ENCODE measurements at places on chromosomes 6 and 20. TPM values are rescaled to one million over a fixed set of nuclear protein-coding genes. Genes with fewer than 3 reads are reported as not detected.

The FOXQ1 gene
- 2.0 TPM for total RNA-seq

The CD93 gene
- under 0.01 TPM for total RNA-seq

The ZSCAN31 gene
- 5.9 TPM for total RNA-seq

The NDUFAF5 gene
- total RNA-seq = 12.7 TPM

The XKR7 gene
- not detected for total RNA-seq

The MPIG6B gene
- not detected for total RNA-seq

The GABRR1 gene
- total RNA-seq = not detected

The ME1 gene
- 22.1 TPM for total RNA-seq

The TMEM151B gene
- total RNA-seq = under 0.01 TPM

The CPNE5 gene
- total RNA-seq = 0.26 TPM

The OR2J3 gene
- total RNA-seq = not detected

DNA sequence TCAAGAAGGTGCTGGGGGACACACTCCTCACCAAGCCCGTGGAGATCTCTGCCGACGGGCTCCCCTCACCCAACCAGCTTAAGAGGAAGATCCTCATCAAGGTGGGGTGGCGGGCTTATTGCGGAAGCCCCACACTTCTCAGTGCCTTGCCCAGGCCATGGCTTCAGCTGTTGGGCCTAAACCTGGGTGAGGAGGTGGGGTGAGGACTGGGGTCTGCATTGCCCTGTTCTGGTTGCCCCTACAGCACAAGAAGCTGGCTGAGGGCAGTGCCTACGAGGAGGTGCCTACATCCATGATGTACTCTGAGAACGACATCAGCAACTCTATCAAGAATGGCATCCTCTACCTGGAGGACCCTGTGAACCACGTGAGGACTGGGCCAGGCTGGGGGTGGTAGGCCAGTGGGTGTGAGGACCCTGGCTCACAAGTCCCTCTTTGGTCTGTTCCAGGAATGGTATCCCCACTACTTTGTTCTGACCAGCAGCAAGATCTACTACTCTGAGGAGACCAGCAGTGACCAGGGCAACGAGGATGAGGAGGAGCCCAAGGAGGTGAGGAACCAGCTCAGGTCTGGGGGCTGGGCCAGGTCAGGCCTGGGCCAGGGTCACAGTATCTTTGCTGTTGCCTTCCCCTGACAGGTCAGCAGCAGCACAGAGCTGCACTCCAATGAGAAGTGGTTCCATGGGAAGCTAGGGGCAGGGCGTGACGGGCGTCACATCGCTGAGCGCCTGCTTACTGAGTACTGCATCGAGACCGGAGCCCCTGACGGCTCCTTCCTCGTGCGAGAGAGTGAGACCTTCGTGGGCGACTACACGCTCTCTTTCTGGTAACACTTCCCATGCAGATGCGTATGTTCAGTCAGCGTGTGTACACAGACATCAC lies 27.9 kb downstream of the PLCG1 start:
- no peak for DNase-seq
- no peaks in the 10 kb centered on the region for H3K27me3 ChIP-seq
- no peak overlapping the region for H3K27ac ChIP-seq
- H3K4me3 ChIP-seq = no peak overlapping the region
- no peaks in the 10 kb centered on the region for H3K4me1 ChIP-seq

DNA sequence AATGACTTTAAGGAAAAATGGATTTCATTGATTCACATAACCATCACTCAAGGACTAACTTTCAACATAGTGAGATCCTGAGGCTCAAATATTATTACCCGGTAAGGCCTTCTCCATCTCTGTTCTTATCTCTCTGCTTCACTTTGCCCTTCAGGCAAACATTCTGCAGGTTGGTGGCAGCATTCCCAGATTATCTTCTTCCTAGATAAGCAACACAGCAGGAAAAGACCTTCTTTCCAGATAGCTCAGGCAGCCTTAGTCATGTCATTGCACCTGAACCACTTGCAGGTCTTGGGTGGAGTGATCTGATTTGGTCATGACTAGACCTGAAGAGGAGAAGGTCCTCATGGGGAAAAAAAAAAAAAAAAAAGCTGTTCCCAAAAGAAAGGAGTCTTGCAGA lies 5.3 kb upstream of the HIVEP2 start:
- no peaks in the 10 kb centered on the region for H3K4me1 ChIP-seq
- no peaks in the 10 kb centered on the region for H3K36me3 ChIP-seq
- no peak overlapping the region for H3K27ac ChIP-seq
- DNase-seq = no peak

DNA sequence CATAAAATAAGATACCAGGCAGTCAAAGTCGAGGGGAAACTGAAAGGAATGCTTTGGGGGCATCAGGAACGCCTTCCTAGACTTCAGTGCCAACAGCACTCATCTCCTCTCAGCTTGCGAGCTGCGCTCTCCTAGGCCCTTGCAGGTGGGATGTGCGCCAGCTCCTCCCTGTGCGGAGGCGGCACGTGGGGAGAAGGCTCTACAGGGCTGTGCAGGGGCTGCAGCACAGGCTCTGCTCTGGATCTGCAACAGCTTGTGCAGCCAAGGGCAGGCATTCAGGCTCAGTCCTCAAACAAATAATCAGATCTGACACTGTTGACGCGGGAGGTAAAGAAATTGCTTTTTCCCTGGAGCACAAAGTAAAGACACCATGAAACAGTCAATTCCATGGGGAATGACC lies 144.8 kb downstream of the TTLL2 start:
- no peak for DNase-seq
- H3K4me3 ChIP-seq = no peak overlapping the region
- H3K4me1 ChIP-seq = no peaks in the 10 kb centered on the region
- H3K36me3 ChIP-seq = no peaks in the 10 kb centered on the region
- no peaks in the 10 kb centered on the region for H3K27me3 ChIP-seq

- no peaks in the 10 kb centered on the region for H3K27me3 ChIP-seq
- H3K4me3 ChIP-seq = no peak overlapping the region
- peaks cover 3% of the 10 kb centered on the region for H3K4me1 ChIP-seq
- DNase-seq = no peak
- no peaks in the 10 kb centered on the region for H3K36me3 ChIP-seq
- no peak overlapping the region for H3K27ac ChIP-seq
Measured at GRCh38 chr6:154361476-154361875, 4.9 kb upstream of the IPCEF1 start.

- DNase-seq = no peak
- H3K27ac ChIP-seq = no peak overlapping the region
- H3K36me3 ChIP-seq = no peaks in the 10 kb centered on the region
- peaks cover 2% of the 10 kb centered on the region for H3K4me1 ChIP-seq
- no peak overlapping the region for H3K4me3 ChIP-seq
Measured at GRCh38 chr6:35629876-35630378, 58.8 kb downstream of the FKBP5 start.

DNA sequence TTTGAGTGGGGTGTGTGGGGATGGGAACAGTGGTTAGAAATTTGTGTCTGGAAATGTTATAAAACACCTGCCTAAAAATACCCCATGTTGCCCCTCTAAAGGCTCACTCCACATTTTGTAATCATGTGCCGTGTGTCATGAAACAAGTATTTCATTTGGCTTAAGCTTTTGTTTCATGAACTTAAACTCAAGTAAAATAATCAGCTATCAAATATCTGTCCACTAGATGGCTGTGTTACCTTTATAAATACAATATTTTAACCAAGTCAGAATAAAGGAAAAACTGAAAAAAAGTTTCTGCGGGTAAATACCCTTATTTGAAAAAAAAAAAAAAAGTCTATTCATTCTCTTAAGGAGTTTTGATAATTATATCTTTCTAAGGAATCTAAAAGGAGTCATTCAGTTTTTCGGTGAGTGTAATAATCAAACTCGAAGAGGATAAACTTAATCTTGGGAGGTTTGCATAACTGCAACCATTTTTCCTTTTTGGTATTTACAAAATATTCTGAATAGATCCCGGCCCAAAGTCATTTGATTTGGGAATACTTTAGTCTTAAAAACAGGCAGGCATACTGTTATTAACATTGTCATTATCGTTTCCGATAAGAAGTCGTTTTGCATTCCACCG lies 29.9 kb upstream of the MTRF1L start:
- no peak overlapping the region for H3K27ac ChIP-seq
- peak; percentile 90 for DNase-seq
- no peaks in the 10 kb centered on the region for H3K36me3 ChIP-seq

GRCh38 chr6:130993292-130993765 lies 69.7 kb downstream of the EPB41L2 start:
- DNase-seq = no peak
- no peaks in the 10 kb centered on the region for H3K36me3 ChIP-seq
- H3K4me3 ChIP-seq = no peak overlapping the region
- H3K4me1 ChIP-seq = peaks cover 11% of the 10 kb centered on the region
- H3K27me3 ChIP-seq = no peaks in the 10 kb centered on the region
- no peak overlapping the region for H3K27ac ChIP-seq

GRCh38 chr6:84172574-84172973 lies 54.9 kb downstream of the CEP162 start:
- H3K27ac ChIP-seq = no peak overlapping the region
- no peak for DNase-seq
- no peak overlapping the region for H3K4me3 ChIP-seq
- H3K36me3 ChIP-seq = no peaks in the 10 kb centered on the region
- H3K4me1 ChIP-seq = no peaks in the 10 kb centered on the region

GRCh38 chr6:169417101-169417500 lies 163.5 kb upstream of the THBS2 start:
- DNase-seq = no peak
- H3K36me3 ChIP-seq = no peaks in the 10 kb centered on the region
- no peaks in the 10 kb centered on the region for H3K27me3 ChIP-seq
- H3K4me1 ChIP-seq = no peaks in the 10 kb centered on the region

- H3K36me3 ChIP-seq = no peaks in the 10 kb centered on the region
- H3K27ac ChIP-seq = no peak overlapping the region
- peaks cover 3% of the 10 kb centered on the region for H3K4me1 ChIP-seq
- no peak overlapping the region for H3K4me3 ChIP-seq
- H3K27me3 ChIP-seq = no peaks in the 10 kb centered on the region
Measured at GRCh38 chr20:10563935-10564492, 109.8 kb downstream of the JAG1 start.

GRCh38 chr20:7523288-7523687 lies 417.0 kb downstream of the HAO1 start:
- H3K27me3 ChIP-seq = no peaks in the 10 kb centered on the region
- no peaks in the 10 kb centered on the region for H3K36me3 ChIP-seq
- no peaks in the 10 kb centered on the region for H3K4me1 ChIP-seq
- no peak overlapping the region for H3K27ac ChIP-seq
- no peak for DNase-seq

- no peaks in the 10 kb centered on the region for H3K27me3 ChIP-seq
- H3K36me3 ChIP-seq = peaks cover 2% of the 10 kb centered on the region
- no peak overlapping the region for H3K4me3 ChIP-seq
Measured at GRCh38 chr20:62875419-62876361, 14.1 kb upstream of the TCFL5 start.

- peak; percentile 93 for DNase-seq
- H3K36me3 ChIP-seq = no peaks in the 10 kb centered on the region
- H3K27ac ChIP-seq = peak overlapping the region; percentile 83
- peak overlapping the region; percentile 68 for H3K4me3 ChIP-seq
Measured at GRCh38 chr6:21588481-21589351, 4.8 kb upstream of the SOX4 start.

GRCh38 chr6:32814145-32814544 lies 2.7 kb downstream of the HLA-DOB start:
- no peaks in the 10 kb centered on the region for H3K36me3 ChIP-seq
- no peaks in the 10 kb centered on the region for H3K4me1 ChIP-seq
- no peak overlapping the region for H3K27ac ChIP-seq
- H3K4me3 ChIP-seq = no peak overlapping the region

DNA sequence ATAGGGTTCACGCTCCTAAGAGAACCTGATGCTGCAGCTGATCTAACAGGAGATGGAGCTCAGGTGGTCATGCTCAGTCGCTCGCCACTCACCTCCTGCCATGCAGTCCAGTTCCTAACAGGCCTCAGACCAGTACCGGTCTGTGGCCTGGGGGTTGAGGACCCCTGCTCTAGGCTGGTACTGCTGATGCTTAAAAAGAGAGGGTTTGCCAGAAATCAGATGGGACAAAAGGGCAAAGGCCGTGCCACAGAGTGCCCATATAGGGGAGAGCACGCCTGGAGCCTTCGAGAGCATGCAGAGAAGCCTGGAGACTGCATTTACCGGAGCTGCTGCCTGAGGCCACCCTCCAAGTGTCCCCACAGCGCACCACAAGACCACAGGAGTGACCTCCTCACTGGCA lies 75.5 kb downstream of the PTPN1 start:
- no peak for DNase-seq
- H3K4me1 ChIP-seq = no peaks in the 10 kb centered on the region
- peaks cover 16% of the 10 kb centered on the region for H3K36me3 ChIP-seq
- H3K4me3 ChIP-seq = no peak overlapping the region
- H3K27me3 ChIP-seq = no peaks in the 10 kb centered on the region

DNA sequence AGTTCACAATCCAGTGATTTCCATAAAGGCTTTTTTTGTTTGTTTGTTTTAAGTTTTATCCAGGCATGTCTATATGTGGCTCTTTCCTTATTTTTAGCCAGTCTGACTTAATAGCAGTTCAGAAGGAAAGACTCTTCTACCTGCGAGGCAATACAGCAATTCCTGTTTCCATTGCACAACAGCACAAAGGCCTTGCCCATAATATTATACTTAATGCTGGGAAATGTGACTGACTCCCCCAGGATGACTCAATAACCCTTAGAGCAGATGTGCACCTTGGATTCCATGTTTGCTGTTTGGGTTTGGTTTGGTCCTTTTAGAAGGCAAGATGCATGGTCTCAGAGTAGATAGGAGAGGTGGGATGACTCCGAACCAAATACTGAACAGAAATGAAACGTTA lies 184.1 kb downstream of the MTFR2 start:
- no peaks in the 10 kb centered on the region for H3K27me3 ChIP-seq
- H3K4me1 ChIP-seq = peaks cover 8% of the 10 kb centered on the region
- peak; percentile 63 for DNase-seq
- no peak overlapping the region for H3K27ac ChIP-seq

DNA sequence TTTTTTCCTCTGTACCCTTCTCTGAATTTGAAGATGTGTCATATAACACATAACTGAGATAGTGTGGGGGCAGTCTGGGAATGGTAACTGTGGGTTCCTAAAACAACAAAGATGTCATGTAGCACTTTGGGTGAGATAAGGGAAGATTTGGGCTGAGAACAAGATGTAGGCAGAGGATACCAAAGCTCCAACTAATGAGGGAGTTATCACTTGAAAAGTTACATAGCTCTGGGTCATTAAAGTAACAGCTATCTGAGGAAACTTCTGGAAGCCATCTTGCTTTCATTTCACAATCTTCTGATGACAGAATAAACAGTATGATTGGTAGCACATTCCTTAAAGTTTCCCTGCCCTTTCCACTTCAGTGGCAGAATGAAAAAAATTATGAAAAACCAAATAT lies 255.4 kb downstream of the TBX18 start:
- peak; percentile 58 for DNase-seq
- H3K4me1 ChIP-seq = no peaks in the 10 kb centered on the region
- no peak overlapping the region for H3K4me3 ChIP-seq
- H3K36me3 ChIP-seq = no peaks in the 10 kb centered on the region

- no peaks in the 10 kb centered on the region for H3K36me3 ChIP-seq
- DNase-seq = no peak
- no peak overlapping the region for H3K4me3 ChIP-seq
- H3K27ac ChIP-seq = no peak overlapping the region
Measured at GRCh38 chr6:71651636-71652035, 234.7 kb upstream of the RIMS1 start.

GRCh38 chr6:170180671-170181337 lies 110.1 kb downstream of the DLL1 start:
- no peaks in the 10 kb centered on the region for H3K27me3 ChIP-seq
- H3K36me3 ChIP-seq = no peaks in the 10 kb centered on the region
- no peaks in the 10 kb centered on the region for H3K4me1 ChIP-seq
- DNase-seq = no peak

- H3K27me3 ChIP-seq = peaks cover 5% of the 10 kb centered on the region
- H3K27ac ChIP-seq = no peak overlapping the region
Measured at GRCh38 chr6:90421666-90422065, 125.0 kb upstream of the BACH2 start.

GRCh38 chr20:55264703-55265239 lies 740.5 kb downstream of the CBLN4 start:
- H3K4me3 ChIP-seq = no peak overlapping the region
- no peaks in the 10 kb centered on the region for H3K27me3 ChIP-seq
- no peak for DNase-seq
